Activated naive CD8-positive, alpha-beta T cell treated with anti-CD3 and anti-CD28 coated beads, Interleukin-2, amount 50 U/mL, for 16 hours (primary cell): ENCODE measurements at places on chromosomes 4 and X.

- no peak for DNase-seq
Measured at GRCh38 chr4:31968842-31969241, 1248.7 kb downstream of the PCDH7 start.

- no peak for DNase-seq
Measured at GRCh38 chrX:130001893-130002292, 19.5 kb downstream of the BCORL1 start.

DNA sequence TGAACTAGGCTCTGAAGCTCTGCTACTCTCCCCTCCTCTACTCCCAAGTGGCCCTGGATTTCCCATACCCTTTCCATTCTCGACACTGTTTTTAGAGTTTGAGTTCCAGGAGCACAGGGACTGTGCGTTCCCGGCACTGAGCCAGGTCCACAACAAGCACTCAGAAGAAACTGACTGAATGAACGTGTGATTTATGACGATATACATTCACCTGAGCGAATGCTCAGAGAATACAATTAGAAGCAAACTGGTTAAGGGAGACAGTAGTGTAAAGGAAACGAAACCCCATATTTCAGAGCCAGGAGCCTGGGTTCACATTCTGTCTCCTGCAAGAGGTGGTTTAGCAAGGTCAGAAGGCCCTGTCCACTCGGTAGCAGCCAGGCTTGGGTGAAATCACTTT lies 1.4 kb upstream of the KIAA0232 start:
- no peak for DNase-seq

DNA sequence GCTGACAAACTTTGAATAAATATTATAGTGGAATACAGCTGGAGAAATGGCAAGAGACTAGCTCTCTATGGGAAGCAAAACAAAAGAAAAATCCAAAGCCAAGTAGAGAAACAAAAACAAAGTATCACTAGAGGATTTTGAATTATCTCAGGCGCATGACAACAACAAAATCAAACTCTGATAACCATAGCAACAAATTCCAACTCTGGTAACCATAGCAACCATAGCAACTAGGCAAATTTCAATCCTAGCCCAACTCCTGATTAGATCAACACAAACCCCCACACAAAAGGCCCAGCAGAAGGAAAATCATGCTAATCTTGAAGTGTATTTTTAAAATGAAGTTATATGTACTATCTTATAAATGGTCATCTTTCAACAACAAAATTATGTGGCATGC lies 98.4 kb upstream of the MAGEE2 start:
- DNase-seq = no peak

DNA sequence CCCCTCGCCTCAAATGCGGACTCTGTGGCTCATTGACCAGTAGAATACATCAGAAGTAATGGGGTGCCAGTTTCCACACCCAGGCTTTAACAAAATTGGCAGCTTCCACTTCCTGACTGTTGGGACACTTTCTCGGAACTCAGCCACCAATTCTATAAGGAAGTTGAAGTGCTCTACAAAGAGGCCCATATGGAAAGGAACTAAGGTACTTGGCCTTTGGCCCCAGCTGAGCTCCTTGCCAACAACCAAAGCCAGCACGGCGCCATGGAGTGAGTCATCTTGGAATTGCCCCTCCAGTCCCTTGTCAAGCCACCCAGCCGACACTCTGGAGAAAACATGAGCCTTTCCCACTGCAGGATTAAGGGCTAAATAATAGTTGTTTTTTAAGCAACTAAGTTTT lies 262.2 kb upstream of the INTU start:
- no peak for DNase-seq

DNA sequence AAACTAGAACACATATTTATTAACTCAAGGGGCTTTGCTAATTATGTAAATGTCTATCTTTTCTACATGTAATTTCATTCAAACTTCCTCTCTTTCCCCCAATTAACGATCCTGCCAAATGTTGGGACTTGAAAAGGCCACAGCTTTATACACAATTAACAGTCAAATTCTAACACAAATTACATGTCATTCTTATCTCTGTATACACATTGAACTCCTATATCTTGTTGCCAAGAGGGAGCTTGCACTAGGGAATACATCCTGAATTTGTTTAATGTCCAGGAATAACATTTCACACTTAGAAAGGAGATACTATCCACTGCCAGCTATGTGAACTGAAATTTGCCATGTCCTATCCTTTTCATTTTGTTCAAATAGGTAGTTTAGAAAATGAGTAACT lies 38.9 kb upstream of the MAB21L2 start:
- DNase-seq = no peak

- no peak for DNase-seq
Measured at GRCh38 chr4:76596713-76597112, 161.7 kb downstream of the SHROOM3 start.

GRCh38 chr4:83832110-83832825 lies 296.4 kb downstream of the GPAT3 start:
- DNase-seq = no peak

DNA sequence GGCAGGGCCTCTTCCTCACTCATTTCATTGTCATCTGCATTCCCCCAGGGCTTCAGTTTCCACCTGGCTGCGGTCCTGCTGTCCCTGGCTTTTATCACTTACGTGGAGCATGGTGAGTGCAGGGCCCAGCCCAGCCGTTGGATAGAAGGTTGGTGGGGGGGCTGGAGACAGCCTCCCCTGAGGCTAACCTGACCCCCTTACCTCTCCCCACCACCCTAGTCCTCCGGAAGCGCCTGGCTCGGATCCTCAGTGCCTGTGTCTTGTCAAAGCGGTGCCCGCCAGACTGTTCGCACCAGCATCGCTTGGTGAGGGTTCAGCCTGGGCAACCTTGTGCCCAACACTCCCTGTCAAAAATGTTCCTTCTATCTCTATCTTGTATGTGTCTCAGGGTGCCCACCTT lies 5.8 kb upstream of the EBP start:
- DNase-seq = no peak

DNA sequence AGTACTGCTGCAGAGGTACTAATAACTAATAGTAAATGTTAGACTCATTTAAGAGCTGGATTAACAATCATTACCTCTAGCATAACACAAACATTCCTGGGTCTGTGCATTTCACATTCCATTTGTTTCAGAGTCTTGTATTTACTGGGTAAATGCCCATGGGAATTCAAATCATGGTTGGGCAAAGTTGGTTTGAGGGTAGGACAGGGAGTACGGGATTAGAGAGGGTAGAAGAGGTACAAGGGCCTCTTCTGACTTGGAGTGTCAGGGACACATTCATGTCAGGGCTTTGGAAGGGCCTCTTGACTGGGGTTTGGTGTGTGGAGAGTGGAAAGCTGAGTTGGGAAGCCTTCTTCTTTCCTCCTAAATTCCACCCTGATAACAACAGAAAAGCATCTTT lies 65.9 kb downstream of the WWC2 start:
- no peak for DNase-seq

GRCh38 chrX:23478056-23478455 lies 143.4 kb downstream of the PTCHD1 start:
- DNase-seq = no peak

- no peak for DNase-seq
Measured at GRCh38 chr4:53161787-53162433, 204.0 kb downstream of the SCFD2 start.

- no peak for DNase-seq
Measured at GRCh38 chr4:149765630-149766029, 50.0 kb downstream of the IQCM start.

GRCh38 chrX:28127662-28128061 lies 146.4 kb upstream of the DCAF8L1 start:
- no peak for DNase-seq

- no peak for DNase-seq
Measured at GRCh38 chr4:86586626-86587380, 7.3 kb upstream of the PTPN13 start.

DNA sequence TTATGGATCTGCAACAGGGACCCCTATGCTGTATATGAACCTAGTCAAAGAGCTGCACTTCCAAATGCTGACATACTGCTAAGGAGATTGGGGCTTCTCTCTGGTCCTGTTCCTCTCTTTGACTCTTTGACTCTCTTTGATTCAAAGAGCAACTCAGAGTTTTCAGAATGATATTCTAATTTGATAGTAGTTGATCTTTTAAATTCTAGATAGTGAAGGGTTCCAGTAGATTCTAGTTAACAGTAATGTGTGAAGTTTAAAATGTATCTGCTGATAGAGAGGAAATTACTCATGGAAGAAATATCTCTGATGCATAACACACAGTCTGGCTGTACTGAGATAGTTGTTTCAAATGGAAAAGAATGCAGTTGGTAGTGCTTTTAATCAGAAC lies 239.1 kb downstream of the RASL11B start:
- no peak for DNase-seq

DNA sequence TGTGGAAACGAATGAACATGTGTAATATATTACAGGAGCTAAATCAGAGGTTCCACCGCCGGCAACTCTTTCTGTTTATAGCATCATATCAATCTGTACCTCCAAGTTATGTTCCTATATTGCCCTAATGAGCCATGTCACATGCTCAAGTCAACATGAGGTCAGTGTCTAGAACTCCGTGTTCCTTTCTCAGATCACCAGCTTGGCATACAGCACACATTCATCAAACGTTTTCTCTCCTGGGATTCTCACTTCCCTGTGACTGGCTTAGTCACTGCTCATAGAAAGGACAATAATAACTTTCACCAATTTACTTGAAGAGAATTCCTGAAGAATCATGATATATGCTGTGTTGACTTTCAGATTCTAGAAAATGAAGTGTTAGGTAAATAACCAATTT lies 532.0 kb upstream of the SPANXN1 start:
- no peak for DNase-seq

DNA sequence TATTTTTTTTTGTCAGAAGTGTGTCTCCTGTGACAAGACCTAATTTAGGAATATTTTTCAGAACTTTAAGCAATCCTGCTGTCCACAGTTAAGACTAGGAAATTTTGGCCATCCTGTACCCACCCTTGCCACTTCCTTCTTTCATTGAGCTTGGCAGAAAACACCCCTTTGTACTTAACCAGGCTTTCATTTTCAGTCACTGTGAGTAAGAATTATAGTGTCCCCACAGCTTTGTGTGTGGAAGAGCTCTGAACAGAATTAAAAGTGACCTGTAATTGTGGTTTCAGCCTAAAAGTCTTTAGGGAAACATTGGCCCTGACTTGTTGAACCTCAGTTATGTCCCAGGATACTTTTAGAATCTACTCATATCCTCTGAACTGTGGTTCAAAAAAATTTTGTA lies 153.7 kb upstream of the BMP3 start:
- DNase-seq = no peak

DNA sequence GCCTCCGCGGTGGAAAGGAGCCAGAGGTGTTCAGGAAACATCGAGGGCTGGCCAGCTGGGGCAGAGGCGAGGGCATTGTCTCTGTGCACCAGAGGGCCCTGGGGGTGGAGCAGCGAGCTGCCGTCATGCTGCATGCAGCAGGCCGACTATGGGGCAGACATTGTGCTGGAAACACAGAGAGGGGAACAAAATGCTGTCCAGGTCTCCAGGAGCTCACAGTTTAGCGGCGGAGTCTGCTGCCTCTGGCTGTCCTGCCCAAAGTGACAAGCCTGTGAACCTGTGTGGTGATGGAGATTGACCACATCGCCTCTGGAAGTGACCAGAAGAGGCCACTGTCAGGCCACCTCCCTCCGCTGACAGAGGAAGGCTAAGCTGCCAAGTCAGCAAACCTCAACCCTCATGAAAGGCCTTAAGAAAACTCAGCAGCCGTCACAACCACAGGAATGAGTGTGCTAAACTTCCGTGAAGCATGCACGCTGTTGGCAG lies 20.1 kb upstream of the SASH3 start:
- DNase-seq = no peak

DNA sequence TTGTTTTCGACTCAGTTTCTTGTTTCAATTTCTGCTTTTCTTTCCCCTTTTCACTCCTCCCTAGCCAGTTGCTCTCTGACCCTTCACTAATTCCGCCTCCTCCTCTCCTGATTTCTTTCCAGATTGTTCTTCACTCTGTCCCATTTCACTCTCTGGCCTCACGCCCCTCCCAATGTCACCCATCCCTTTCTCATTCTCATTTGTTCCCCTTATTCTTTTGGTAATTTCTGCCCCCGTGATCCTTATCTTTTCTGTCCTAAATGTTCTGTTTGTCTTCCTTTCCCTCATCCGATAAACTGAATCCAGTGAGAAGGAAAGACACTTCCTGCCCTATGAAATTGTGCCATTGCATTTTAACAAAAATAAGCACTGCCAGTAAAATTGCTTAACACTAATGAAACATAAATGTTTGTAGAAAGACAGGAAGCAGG lies 94.5 kb upstream of the RASGEF1B start:
- no peak for DNase-seq

- DNase-seq = no peak
Measured at GRCh38 chrX:11254417-11255109, 38.6 kb upstream of the AMELX start.

- no peak for DNase-seq
Measured at GRCh38 chr4:185101354-185101890, 41.6 kb upstream of the SLC25A4 start.

DNA sequence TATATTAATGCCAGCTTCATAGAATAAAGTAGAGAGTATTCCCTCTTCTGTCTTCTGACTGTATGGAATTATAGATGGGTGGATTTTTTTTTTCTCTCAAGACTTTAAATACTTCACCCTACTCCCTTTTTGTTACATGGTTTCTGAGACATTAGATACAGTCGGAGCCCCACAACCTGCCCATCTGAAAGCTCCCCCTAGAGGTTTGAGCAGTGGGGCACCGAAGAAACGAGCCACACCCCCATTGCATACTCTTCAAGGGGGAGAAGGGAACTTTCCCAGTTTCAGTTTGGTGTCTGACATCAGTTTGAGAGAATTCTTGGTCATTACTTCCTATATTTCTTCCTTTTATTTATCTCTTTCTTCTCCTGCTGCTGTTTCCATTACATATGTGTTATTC lies 437.6 kb upstream of the AGA start:
- DNase-seq = no peak

DNA sequence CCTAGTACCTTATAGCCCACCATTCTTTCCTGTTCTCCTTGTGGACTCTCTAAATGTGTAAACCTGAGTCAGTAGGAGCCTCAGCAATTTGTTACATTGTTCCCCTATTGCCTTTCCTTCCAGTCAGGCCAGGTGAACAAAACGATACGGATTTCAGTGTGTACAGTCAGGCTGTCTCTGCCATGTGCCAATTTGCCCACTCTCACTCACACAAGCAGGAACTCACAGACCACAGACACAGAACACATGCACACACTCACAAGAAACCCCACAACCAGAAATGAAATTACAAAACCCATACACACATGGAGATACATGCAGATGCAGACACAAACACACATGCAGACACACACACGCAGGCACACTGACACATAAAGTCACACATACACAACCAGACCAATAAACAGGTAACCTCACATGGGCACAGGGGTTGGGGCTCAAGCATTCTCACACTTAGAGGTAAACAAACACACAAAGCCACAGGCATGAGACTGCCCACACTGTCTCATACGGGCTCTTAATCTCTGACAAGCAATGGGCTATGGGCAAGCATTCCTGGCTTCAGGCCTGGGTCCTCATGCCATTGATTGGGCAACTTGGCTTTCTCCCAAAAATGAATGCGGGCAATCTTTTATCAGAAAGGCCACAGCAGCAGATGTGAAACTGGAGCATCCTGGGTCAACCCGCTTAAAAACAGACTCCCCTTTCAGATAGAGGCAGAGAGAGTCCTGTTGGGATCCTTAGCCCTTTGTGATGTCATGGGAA lies 68.7 kb downstream of the NBDY start:
- DNase-seq = no peak
